ENCODE measurements at places on chromosomes 5 and 9. TPM values are rescaled to one million over a fixed set of nuclear protein-coding genes. Genes with fewer than 3 reads are reported as not detected.

DNA sequence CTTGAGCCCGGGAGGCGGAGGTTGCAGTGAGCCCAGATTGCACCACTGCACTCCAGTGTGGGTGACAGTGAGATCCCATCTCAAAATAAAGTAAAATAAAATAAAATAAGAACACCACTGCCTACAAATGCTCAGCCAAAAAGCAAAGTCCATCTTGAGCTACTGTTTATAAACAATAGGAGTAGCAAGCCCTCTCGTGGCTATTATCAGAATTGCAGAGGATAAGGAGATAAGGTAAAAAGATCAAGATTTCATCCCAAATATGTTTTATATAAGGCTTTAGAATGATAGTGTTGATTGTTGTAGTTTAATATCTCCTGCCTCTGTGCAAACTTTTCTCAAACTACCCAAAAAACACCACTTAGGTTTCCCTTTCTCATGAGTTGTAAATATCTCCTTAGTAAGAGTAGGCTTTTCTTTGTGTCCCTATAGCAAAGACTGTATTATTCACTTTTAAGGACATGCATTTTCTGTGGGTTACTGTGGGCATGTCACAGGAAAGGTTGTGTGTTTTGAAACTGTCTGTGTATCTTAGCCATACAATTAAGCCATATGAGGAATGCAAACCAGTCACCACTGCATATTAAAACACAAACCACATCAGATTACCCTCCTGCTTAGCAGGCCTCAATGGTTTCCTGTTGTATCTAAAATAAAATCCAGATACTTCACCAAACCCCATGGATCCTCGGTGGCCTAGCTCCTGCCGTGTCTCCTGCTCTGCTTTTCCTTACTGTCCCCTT is 31.8 kb upstream of the CKS2 start:
- DNase-seq = no peak

Gene C9orf50
- not detected for total RNA-seq

Gene SLC25A2
- total RNA-seq = 0.32 TPM

Gene SPINK13
- not detected for total RNA-seq

GRCh38 chr5:130045334-130045733 is 141.1 kb downstream of the CHSY3 start:
- DNase-seq = no peak

Gene AMBP
- not detected for total RNA-seq

DNA sequence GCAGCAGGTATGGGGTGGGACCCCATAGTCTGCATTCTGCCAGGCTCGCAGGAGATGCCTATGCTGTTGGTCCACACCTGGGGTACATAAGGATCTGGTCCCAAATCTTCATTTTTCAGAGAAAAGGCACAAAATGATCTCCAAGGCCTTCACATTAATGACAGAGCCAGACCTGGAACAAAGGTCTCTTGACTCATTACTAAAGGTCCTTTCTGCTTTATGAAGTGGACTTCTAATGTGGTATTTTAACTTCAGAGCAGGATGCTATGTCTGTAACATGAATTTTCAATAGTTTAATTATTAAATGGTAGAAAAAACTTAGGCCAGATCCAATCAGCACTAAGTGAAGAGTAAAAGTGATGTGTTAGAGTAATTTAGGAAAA is 38.0 kb downstream of the DMGDH start:
- no peak for DNase-seq

DNA sequence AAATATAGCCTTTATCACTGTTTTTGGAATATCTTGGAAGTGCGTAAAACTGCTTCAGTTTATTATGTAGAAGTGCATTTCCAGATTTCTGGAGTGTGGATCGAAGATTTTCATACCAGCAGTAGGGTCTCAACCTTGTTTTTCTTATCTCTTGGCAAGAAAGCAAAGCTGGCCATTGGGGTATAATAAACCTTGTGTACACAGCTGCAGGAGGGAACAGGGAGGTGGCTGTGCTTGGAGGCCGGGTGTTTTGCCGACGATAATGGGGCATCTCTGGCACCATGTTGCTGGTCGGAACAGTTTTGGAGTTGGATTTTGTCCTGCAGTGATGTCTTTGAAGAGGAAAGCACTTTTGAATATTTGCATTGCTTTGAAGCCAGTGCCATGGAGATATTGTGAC is 308.8 kb upstream of the DMRT1 start:
- no peak for DNase-seq

Gene C1QTNF2
- 0.11 TPM for total RNA-seq
